Left kidney (tissue), 8 donors: ENCODE measurements at places on chromosomes 7 and 10.
A peak's percentile ranks its signal among the peaks of the same experiment; 100 is the strongest.

DNA sequence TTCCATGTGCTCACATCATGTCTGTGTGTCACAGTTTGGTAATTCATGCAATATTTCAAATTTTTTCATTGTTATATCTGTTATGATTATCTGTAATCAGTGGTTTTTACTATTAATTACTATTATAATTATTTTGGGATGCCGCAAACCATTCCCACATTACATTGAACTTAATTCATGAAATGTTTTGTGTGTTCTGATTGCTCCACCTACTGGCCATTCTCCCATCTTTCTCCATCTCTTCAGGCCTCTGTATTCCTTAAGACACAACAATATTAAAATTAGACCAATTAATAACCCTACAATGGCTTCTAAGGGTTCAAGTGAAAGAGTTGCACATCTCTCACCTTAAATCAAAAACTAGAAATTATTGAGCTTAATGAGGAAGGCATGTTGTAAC, 398.5 kb downstream of the PCDH15 start:
- peak; percentile 29 for DNase-seq

DNA sequence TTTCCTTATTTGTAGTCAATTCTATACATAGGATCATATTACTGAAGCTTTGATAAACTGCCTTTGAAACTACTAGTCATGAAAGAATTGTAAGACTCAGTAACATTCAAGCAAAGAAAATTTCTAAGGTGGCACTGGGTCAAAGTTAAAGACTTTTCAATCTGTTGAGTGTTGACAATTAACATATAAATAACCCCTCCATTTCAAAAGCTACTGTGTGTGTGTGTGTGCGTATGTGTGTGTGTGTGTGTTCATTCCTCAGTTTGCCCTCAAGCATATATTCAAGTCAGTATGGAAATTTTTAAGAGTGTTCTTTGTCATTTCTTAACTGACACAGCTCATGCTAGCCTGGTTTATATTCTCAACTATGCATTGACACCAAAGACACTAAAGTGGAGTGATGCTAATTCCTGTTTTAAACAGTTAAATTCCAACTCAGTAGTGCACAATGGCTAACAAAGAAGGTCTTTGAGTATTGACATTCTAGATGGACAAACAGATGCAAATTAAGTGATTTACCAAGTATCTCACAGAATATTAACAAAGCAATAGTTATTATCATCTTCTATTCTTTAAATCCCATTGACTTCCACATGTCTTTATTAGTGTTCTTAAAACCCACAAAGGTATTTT, 314.8 kb upstream of the GRM3 start:
- DNase-seq, result no peak

GRCh38 chr10:12902851-12903358, 98.6 kb downstream of the CCDC3 start:
- DNase-seq, result no peak

DNA sequence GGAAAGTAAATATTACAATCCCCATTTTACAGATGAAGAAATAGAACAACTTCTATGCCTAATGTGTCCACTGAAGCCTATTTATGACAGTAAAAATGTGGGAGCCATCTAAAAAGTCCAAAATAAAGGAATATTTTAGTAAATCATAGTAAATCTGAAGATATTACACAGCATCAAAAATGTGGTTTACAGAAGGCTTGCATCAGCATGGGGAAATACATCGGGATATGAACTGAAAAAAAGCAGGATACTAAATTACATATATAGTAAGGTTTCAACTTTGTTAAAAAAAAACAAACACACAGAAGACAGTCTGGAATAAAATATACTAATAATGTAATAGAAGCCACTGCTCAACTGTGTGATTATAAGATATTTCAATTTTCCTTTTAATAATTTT, 20.8 kb downstream of the CPA1 start:
- no peak for DNase-seq
